Activated naive CD4-positive, alpha-beta T cell treated with Interleukin-2 at 50 U/mL for 16 hours (primary cell): ENCODE measurements at places on chromosomes 3 and 15.

- DNase-seq: no peak
Measured at GRCh38 chr3:136772709-136773108, 20.5 kb upstream of the STAG1 start.

DNA sequence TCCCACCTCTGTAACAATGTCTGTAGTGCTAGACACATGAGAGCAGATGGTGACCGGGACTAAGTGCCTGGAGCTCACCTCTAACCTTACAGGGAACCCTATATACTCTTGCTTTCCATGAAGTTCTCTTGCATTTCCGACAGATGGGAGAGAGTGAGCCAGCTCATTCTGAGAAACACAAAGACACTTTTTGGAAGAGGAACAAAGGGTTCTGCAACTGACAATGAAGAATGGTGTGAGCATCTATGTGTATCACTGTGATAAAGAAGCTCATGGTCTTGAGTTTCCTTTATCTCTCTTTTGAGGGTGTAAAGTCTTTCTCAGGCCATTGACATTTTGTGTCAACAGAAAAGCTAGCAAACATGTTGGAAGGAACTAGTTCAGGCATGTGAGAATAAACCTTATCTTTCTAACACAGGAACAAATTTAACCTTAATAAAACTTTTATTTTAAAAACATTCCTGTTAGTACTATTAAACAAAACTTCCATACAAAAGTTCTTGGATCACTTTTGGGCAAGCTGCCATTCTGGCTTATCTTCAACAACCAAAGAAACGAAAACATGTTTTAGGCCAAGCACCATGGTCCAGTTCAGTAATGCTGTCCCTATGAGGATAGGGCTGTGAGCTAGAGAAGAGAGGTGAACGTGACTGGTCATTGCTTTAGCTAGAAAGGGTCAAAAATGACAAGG is 142.7 kb downstream of the THRB start:
- DNase-seq: no peak

DNA sequence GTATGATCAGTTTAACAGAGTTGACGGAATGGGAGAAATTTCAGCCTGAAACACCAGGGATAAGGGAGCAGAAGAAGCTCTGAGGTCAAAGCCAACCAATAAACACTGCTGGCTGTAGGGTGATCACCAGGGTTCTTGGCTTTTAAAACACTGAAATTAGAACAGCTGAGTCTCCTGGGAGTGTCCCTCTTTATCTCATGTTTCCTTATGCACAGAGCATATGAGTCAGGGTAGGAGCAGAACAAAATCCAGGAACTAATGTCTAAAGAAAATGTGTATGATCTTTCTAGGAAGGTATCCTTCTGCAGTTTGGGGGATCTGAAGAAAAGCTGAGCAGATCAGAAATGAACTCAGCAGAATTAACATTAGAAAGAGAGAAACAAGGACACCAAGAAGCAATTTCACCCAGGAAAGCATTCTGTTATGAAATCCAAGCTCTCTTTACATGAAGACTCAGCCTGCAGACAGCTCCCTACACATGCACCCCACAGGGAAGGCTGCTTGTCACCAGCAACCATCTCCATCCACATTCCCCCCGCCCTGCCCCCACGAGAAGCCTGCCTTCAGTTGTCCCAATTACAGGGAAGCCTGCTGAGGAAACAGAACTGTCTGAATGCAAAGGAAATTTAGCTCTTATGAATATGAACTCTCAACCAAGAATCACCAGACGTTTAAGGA is 469.7 kb downstream of the PDCD6IP start:
- no peak for DNase-seq

- DNase-seq: no peak
Measured at GRCh38 chr3:187507266-187507665, 139.1 kb downstream of the RTP4 start.

DNA sequence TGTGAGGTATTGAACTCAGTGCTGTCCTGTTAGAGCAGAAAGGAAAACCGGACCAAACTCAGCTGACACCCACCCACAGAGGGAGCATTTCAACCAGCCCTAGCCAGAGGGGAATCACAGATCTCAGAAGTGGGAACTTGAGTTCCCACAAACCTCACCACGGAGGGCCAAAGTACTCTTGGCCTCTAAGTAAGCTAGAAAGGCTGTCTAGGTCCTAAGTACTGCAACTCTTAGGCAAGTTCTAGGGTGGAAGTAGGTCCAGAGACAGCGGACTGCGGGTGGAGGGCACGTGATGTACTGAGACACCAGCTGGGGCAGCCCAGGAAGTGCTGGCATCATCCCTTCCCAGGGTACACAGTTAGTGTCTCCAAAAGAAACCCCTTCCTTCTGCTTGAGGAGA is 34.1 kb downstream of the EOMES start:
- no peak for DNase-seq

DNA sequence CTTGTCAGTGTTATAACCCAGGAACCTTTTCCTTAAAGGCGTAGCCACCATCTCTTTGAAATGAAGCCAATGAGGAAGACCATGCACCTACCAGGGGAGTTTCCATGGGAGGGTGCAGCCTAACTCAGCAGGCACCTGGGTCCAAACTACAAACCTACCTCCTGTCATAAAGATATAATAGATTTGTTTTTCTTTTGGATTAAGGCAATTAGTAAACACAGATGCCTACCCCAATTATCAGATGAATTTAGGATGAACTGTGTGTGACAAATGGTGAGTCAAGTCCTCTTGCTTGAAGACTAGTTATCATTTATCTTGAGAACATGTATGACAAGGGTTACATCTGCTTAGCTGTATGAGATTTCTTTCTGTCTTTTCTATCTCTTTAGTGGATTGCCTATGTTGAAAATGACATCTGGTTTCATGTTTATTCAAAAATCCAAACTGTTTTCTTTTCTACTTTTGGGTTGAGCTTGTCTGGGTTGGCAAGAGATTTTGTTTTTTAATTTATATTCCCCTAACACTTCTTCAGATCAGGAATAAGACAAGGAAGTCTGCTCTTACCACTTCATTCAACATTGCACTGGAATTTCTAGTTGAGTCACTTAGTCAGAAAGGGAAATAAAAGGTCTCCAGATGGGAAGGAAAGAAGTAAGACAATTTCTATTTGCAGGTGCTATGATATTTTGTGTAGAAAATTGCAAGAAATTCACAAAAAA is 149.9 kb downstream of the NEK10 start:
- no peak for DNase-seq

GRCh38 chr3:22960105-22960984 is 242.8 kb upstream of the UBE2E2 start:
- DNase-seq: no peak

GRCh38 chr15:31202953-31203352 is 101.4 kb upstream of the TRPM1 start:
- no peak for DNase-seq

- no peak for DNase-seq
Measured at GRCh38 chr3:63960048-63960711, 48.0 kb upstream of the SCAANT1 start.

DNA sequence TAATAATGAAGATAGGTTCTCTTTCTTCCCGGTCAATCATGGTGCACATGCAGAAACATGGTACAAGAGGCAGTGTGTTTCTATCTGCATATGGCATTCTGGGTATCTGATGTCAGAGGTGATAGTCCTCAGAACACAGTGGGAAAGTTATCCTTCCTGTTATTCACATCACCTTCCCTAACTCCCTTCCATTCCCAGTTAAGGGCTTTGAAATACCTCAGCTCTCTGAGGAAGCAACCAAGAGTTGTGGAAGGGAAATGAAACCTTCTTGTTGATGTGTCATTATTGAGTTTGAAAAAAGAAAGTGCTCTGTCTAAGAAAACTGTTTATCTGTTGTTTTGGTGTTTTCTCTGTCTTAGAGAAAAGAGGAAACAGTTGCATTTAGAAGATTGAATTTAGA is 21.9 kb upstream of the P2RY13 start:
- no peak for DNase-seq

GRCh38 chr15:88664151-88664778 is 25.4 kb downstream of the ISG20 start:
- peak; percentile 48 for DNase-seq

DNA sequence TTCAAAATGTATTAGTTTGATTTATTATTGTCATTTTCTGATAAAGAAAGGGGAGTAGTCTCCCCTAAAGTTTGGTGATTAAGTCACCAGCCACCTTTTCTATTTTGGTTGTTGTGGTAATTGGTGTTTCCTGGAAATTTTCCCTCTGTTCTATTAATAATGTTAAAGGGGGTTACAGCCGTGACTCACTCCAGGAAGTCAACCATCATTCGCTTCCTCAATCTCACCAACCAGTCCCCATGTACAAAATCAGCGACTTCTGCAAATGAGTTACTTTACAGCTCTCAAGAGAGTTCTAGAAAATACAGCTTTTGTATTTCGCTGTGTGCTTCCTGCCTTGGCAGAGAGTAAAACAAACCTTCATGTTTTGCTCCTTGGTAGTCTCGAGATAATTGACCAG is 285.1 kb downstream of the LPP start:
- peak; percentile 18 for DNase-seq

GRCh38 chr15:77818484-77819047 is 185.9 kb upstream of the LINGO1 start:
- no peak for DNase-seq

- DNase-seq: no peak
Measured at GRCh38 chr3:13132731-13133410, 59.6 kb upstream of the IQSEC1 start.

- no peak for DNase-seq
Measured at GRCh38 chr3:127593178-127593577, 2.6 kb upstream of the TPRA1 start.

DNA sequence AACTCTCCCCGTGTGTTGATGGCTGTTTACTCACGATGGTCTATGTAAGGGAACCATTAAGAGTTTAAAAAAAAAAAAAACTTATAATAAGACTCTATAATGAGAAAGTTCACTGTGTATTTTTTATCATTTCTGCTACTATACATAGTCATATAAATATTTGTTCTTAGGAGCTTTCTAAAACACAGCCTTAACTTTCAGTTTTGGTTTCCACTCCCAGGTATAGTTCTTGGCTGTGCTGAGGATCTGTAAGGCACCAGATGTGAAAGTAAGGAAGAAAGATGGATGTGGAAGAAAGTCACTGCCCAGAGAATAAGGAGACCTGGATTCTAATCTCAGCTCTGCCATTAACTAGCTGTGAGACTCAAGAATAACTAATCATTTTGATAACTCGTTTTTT is 101.9 kb upstream of the THBS1 start:
- DNase-seq: no peak

GRCh38 chr3:111700054-111700453 is 104.9 kb upstream of the ZBED2 start:
- DNase-seq: peak; percentile 11

DNA sequence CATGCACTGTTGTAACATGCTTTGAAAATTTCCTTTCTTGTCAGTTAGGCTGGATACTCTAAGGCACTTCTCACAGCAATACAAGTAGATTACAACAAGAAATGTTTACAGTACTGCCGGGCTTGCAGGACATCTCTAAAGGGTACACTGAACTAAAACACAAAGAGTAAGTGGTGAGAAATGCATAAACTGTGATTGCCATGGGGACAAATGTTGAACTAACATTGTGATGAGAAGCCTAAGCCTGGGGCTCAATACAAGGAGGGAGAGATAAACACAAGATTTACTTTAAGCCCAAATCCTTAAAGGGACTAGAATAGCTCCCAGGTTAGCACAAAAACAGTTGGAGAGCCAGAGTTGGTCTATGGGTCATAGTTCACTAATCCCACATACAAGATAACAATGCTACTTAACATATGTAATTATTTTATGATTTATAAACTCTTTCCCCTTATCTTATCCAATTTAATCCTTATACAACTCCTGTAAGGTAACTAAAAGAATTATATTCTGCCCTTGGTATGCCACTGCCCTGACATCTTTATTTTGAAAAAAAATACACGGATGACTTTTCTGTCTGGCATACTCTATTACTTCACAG is 126.9 kb downstream of the THRB start:
- DNase-seq: no peak

- no peak for DNase-seq
Measured at GRCh38 chr3:25453619-25454004, 25.5 kb downstream of the RARB start.

GRCh38 chr3:114557791-114558190 is 264.0 kb downstream of the TIGIT start:
- no peak for DNase-seq

DNA sequence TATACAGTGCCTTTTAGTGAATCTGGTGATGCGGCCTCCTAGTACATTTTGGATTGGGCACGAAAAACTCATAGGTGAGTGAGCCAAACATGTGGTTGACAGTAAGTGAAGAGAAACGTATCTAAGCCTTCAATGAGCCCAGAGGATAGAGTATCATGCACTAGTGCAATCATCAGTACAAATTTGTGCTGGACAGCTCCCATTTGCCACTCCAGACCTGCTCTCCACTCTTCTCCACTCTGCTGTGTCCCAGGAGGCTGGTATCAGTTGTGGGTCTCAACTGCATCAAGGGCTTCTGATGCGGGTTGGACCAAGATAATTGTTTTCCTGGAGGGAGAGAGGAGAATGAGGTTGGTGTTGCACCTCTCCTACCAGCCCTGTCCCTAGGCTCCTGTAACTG is 9.1 kb upstream of the RASGRF1 start:
- DNase-seq: no peak

DNA sequence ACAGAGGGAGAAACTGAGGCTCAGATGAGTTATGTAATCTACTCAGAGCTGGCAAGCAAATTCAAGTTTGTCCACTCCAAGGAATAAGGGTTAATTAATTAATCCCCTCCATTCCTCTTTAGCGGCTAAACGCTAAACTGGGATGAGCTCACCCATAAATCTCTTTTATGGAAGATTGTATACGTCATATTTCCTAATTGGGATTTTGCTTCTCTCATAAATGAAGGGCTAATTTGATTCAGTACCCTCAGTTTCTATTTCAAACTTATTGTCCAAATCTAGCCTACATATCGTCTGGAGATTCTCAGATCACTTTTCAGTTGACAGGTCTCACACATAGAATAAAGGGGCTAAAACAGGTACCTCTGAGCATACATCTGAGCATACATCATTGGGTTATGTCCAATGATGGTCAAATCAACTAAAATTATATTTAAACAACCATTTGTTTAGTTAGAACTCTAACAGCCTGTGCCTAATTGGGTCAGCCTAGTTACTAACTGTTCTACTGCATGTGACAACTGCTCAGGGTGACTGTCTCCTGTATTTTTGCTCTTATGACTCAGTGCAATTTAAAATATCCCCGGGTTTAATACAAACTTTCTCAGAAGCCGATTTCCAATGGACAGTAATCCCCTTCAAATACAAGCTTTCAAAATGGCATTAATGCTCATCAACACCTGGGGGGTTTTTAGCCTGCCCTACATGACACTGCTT is 57.6 kb upstream of the PLXND1 start:
- DNase-seq: no peak

GRCh38 chr3:25056803-25057351 is 371.2 kb upstream of the RARB start:
- no peak for DNase-seq

DNA sequence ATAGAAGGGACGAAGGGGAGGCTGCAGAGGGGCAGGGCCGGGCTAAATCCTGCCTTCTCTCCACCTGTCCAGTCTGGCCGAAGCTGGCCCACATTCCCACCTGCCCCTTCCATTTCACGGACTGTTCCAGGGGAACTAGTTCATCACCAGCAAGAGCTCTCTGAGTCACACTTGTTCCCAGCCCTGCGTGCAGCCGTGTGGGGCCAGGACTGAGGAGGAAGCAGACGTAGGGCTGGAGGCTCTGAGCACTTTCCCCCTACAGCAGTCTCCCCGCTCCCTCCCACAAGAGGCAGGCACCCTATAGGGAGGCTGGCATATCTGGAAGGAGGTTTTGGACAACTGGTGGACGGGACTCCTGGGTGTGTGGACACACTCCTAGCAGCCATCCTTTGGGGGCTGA is 3.0 kb downstream of the ITIH4 start:
- no peak for DNase-seq
